ENCODE measurements at places on chromosomes 1 and 21.

DNA sequence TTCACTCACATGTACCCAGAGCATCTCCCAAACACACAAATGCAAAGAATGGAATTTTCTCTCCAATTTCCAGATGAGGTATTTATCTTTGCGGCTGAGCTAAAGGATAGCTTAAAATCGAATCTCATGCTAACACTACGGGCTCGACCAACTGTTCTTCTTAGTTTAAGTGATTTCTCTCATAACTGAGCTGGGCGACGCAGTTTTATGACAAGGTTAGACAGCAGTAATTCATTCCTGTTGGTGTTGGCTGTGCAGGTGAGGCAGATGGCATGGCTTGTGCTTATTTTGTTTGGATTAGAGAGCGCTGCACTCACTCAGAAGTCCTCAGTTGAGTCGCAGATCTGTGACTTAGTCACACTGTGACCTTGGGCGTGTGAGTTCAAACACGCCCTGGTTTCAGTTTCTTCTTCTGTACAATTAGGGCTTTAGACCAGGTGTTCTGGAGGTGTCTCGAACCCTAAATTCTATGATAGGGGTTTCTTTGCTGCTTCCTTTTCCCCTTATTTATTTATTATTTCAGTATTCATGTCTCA is 41.5 kb upstream of the MRPS6 start:
- no peak for DNase-seq

DNA sequence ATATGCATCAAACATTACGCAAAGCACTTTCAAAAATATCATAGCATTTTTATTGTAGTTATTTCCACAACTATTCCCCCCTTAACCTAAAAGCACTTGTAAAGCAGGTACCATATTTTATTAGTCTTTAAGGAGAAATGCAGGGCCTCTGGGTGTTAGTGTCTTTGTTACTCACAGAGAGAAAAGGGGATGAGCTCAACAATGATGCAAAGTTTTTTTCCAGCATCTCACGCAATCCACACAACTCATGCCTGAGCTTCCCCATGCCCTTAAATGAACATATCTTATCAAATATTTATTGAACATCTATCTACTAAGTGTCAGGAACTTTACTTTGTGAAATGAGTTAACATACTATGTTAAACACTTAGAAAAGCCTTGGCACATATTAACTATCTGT is 50.6 kb downstream of the BEND5 start:
- no peak for DNase-seq

DNA sequence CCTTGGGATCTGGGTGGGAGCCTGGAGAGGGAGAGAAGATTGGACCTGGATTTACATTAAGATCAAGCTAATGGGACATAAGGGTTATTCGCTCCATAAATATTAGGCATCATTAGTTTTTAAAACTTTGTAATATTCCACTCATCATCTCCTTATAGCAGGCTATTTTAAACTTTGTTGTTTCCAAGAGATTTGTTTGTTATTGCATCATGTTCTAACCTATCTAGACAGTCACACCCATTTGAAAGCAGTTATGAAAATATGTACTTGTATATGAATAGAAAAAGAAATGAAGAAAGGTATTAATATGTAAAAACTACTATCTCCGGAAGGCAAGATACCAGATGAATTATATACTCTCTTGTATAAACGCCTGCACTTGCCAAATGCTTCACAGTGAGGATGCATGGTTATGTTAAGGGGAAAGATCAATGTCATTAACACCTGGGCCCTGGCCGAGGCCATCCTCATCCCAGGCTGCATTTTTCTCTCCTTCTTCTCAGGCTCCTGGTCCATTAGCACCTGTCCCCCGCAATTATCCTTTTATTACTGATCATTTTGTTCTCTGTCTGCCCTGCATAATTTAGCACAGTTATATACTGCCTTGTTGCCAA is 468.2 kb downstream of the MATN1 start:
- no peak for DNase-seq

DNA sequence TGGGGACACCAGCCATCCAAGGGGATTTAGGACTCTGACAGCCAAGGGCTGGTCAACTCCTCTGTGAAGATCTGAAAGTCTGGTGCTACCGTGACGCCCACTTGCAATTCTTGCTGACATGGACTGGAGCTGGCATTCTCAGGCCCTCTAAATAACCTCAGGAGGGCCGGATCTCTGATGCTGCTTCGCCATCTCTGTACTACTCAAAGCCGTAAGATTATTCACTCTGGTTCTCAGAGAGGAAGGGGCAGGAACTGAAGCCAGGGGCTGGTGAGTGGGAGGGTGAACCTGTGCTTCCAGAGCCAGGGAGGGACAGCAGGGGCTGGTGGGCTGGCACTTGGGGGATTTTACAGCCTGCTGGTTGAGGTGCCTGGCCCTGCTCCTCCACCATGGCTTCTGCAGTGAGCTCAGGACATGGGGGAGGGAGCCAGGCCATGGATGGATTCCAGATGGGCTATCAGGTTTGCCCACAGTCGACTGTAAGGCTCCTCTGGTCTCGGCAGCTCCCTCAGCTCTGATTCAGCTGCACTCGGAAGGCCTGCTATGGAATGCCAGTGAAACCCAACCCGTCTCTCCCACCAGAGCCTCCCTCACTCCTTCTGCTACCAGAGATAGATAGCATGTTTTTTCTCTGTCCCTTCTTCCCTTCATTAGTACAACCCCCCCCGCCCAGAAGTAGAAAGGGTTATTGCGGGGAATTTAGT is 84.5 kb downstream of the PLXNA2 start:
- DNase-seq, result no peak

DNA sequence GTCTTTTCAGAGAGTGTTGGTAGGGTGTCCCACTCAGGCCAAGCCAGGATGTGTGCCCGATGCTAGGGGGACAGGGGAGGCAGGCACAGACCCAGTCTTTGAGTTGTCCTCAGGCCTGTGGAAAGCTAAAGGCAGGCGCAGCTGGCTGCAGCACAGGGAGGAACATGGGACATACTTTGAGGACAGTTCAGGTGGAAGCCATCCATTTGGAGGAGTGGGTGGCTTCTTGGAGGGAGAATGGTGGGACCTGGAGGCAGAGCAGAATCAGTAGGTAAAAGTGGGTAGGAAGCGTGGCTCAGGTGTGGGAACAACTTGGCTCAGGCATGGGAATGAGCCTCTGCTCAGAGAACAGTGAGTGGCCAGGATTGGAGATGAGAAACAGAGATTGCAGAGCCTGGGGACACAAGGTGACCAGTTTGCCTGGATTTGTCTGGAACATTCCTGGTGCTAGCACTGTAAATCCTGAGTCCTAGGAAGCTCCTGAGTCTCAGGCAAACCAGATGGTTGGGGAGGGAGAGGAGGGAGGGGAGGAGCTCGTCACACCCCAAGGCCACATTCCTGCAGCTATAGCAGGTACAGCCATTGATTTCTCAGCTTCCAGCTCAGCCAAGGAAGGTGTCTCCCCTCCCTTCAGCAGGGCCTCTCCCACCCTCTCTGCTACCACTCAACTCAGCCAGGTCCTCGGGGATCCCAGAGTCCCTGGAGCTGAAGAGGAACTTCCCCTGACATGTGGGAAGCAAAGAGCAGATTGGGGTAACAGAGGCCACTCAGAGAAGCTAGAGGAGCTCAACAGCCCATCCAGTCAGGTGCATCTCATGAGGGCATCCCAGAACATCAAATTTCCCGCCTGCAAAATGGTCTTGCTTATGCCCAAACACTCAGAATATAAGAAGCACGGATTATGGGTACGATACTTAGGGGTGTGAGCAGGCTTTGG is 65.2 kb upstream of the TINAGL1 start:
- no peak for DNase-seq
